ENCODE measurements at places on chromosomes 2 and 18. TPM values are rescaled to one million over a fixed set of nuclear protein-coding genes. Genes with fewer than 3 reads are reported as not detected.

DNA sequence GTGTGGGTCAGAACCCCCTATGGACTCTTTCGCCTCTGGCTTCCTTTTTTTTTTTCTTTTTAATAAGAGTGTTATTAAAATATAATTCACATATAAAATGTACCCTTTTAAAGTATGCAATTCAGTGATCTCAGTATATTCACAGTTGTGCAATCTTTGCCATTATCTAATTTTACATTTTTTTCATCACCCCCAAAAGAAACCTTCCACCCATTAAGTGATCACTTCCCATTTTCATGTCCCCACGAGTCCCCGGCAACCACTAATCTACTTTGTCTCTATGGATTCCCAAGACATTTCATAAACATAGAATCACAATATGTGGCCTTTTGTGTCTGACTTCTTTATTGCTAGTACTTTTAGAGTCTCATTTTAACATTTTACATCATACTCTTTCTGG, 38.7 kb upstream of the ANXA4 start:
- no peak overlapping the region for H3K4me3 ChIP-seq
- DNase-seq: no peak
- H3K27me3 ChIP-seq: no peaks in the 10 kb centered on the region
- H3K27ac ChIP-seq: no peak overlapping the region
- H3K4me1 ChIP-seq: no peaks in the 10 kb centered on the region

DNA sequence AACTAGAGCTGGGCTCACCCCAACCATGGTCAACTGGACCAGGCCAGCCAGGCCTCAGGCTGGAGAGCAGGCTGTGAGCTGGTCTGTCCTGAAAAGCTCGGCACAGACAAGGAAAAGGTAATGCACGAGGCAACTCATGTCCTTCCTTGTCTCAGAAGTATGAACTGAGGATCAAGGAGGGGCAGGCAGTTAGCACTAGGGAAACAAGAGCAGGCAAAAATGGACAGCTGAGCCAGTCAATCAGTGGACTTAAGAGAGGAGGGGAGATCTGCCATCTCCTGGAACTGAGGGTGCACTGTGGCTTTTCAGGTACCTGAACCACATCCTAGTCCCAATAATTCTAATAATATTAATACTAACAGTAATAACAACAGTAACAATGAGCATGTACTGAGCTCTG, 20.6 kb upstream of the WIPF1 start:
- peaks cover 18% of the 10 kb centered on the region for H3K36me3 ChIP-seq
- H3K4me3 ChIP-seq: no peak overlapping the region
- DNase-seq: no peak
- H3K27ac ChIP-seq: peak overlapping the region; percentile 28
- H3K4me1 ChIP-seq: peaks cover 52% of the 10 kb centered on the region

The RNPEPL1 gene
- total RNA-seq: 44.8 TPM

The MORN2 gene
- total RNA-seq: 22.2 TPM

The MTCL1 gene
- 56.6 TPM for total RNA-seq
